Hematopoietic multipotent progenitor cell treated with erythropoietin and hydrocortisone succinate and interleukin-3 and kit ligand, for 4 days (in vitro differentiated cells): ENCODE measurements at places on chromosomes 13 and 19.

DNA sequence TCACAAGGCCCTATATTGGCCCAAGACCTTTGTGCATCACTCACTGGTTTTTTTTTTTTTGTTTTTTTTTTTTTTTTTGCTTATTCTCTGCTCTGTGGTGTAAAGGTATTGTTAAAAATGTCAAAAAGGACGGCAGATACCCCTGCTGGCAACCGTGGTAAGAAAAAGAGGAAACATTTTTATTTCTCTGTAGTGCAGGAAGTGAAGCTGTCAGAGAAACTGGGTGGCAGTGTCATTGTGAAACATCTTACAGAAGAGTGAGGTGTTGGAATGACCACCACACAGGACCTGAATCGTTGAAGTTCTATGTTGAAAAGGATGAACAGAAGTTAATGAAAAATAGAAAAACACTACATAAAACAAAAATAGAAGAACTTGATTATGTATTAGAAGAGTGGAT is 346.4 kb downstream of the FGF9 start:
- peak; percentile 54 for DNase-seq

- DNase-seq, result peak; percentile 88
Observed at GRCh38 chr19:13978351-13979243, 26.3 kb downstream of the DCAF15 start.

GRCh38 chr13:31201341-31202031 is 1.7 kb downstream of the B3GLCT start:
- peak; percentile 29 for DNase-seq

DNA sequence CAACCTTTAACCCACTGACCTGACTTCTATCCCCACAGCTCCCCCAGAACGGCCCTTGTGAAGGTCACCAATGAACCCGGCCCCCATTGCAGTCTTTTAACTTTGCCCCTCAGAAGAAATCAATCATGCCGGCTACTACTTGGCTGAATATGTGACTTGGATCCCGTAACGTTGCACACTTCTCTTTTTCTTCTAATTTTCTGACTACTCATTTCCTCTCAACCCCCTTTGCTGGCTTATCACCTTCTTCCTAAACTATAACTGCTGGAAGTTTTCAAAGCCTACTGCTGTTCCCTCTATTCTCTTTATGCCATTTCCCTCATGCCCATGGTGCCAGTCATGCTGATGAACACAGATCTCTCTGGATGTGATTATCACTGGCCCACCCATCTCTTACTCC is 367.6 kb downstream of the DNAJC15 start:
- DNase-seq, result peak; percentile 55

DNA sequence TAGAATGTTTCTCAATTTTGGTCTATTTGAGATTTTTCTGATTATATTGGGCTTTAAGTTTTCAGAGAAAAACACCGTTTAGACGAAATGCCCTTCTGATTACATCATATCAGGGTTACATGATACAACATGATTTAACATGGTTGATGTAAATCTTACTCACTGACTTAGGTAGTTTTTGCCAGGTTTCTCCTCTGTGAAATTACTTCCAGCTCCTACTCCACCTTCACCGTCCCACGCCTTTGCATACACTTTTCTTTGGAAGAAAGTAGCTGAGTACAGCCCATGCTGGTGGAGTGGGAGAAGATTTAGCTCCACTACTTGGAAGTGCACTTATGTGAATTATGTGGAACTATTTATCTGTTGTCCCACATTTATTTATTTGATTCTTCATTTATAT is 433.2 kb upstream of the KLHL1 start:
- no peak for DNase-seq

- no peak for DNase-seq
Observed at GRCh38 chr19:18717601-18718000, 34.1 kb downstream of the CRTC1 start.

- DNase-seq, result no peak
Observed at GRCh38 chr13:97124206-97124605, 97.9 kb upstream of the MBNL2 start.
